ENCODE measurements at places on chromosomes 5 and 9.

GRCh38 chr9:127835991-127836516, 18.4 kb downstream of the ENG start:
- DNase-seq, result no peak

DNA sequence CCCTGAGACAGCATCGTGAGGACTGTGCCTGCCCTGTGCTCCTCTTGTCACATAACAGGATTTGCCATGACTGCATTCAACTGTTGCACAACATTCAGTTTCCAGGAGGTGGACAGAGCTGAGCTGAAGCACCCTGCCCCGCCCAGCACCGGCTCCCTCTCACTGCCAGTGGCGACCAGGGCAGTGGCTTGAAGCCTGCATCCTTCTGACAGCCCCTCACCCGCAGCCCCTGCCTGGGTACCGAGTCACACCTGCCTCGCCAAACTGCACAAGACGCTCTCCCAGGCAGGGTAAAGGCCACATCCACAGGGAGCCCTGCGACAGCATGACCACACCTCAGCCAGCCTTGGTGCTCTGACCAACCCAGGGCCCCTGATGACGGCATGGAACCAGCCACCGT, 59.9 kb upstream of the ZNF354A start:
- no peak for DNase-seq

GRCh38 chr5:171610686-171611085, 174.9 kb upstream of the SMIM23 start:
- no peak for DNase-seq

DNA sequence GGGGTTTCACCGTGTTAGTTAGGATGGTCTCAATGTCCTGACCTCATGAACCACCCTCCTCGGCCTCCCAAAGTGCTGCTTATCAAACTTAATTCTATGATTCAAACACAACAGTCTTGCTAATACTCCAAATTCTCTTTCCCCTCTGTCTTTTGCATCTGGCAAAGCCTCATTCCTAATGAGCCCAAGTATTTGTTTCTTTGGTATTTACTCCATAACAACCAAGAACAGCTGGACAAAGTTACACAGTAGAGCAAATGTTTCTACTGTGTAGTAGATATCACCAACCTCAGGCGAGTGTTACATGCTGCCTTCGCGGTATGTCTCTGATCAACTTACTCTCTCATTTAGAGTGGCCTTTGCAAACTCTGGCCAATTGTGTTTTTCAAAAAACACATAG, 195.8 kb upstream of the KCNN2 start:
- DNase-seq, result no peak

GRCh38 chr5:126988021-126988569, 42.3 kb downstream of the MARCHF3 start:
- DNase-seq, result no peak

GRCh38 chr9:120603591-120603990, 23.6 kb upstream of the CDK5RAP2 start:
- no peak for DNase-seq

DNA sequence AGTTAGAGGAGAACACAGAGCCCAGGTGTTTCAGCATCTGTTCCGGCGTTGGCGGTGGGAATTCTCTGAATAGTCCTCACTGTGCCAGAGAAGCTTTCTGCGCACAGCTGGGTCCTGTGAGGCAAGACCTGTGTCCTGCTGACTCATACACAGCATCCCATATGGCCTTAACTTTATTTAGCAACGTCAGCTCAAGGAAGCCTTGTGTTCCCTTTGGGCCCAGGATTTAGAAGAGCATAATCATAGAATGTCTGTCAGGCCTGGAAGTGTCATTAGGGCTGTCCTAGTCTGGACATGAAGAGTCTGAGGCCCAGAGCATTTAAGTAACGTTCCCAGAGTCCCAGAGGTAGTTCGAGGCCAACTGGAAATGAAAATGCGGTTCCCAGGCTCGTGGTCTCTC, 188.6 kb upstream of the DMRT1 start:
- DNase-seq, result no peak

DNA sequence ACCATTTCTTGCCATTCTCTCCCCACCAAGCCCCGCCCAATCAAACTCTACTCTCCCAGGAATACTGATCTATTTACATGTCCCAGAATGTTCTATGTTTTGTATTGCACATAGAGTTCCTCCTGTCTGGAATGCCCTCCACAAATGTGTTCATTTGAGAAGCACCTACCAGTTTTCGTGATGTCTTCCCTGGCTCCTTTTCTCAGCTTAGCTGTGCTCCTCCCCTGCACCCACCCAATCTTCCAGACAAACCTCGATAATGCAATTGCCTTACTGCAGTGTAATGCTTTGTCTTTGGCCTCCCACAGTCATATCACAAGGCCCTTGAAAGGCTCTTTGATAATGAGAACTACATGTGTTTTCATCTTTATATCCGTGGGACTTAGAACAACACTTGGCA, 214.5 kb upstream of the ANKRD55 start:
- DNase-seq, result no peak

- no peak for DNase-seq
These were observed 126.7 kb downstream of the MVB12B start for GRCh38 chr9:126453156-126453963.

DNA sequence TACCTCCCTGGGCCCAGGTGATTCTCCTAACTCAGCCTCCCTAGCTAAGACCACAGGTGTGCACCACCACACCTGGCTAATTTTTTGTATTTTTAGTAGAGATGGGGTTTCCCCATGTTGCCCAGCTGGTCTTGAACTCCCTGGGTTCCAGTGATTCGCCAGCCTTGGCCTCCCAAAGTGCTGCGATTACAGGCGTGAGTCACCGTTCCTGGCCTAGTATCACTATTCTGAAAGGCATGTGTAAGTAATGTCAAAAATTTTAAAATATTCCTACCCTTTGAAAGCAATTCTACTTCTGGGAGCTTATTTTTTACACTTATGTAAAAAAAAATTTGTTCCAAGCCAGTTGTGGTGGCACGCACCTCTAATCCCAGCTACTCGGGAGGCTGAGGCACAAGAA, 27.1 kb upstream of the TLE1 start:
- DNase-seq, result no peak

- peak; percentile 66 for DNase-seq
These were observed 30.3 kb downstream of the FGF1 start for GRCh38 chr5:142655339-142656267.

DNA sequence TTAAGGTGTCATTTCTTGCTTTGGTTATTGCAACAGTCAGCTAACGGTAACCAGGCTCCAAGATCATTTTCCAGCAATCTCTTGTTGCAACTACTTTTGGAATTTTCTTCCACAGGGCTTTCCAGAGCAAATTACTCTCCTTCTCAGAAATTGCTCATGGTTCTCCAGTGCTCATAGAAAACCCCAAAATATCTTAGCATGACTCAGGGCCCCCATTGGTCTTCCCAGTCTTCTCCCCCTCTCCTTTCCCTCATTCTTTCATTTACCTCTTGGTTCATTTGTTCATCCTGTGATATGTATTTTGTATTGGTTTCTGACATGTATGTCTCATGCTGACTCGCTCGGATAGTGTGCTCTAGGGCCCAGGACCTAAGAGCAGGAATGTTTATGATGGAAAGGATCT, 35.6 kb downstream of the WWC1 start:
- DNase-seq, result no peak

- DNase-seq, result no peak
These were observed 41.5 kb upstream of the ANKH start for GRCh38 chr5:14913096-14913495.

DNA sequence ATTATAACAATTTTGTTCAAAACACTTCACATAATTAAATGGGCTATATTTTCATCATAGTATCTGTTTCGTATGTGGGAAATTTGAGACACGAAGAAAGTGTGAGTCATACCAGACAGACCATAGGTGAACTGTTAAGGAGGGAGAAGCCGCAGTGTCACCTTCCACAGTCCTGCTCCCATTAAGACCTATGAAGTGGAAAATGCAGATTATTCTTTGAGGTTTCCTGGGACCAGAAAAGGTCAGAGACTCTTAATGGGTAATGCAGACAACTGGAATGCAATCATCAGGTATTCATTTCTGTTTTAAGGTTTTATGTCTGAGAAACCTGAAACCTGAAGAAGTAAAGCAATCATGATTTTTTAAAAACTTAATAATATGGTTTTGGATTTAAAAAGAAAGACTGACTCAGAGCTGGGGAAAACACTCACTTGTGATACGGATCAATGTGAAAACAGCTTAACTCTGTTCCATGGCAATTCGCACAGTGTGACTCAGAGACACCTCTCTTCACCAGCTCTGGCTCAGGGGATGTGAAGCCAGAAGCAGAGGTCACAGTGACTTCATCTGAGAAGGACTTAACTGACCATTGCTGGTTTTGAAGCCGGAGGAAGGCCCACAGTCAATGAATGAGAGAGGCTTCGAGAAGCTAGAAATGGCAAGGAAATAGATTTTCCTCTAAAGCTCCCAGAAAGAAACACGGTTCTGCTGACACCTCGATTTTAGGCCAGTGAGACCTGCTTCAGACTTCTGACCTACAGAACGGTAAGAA, 17.2 kb upstream of the GCNT1 start:
- DNase-seq, result no peak

GRCh38 chr9:19600538-19600937, 188.3 kb downstream of the SLC24A2 start:
- no peak for DNase-seq

DNA sequence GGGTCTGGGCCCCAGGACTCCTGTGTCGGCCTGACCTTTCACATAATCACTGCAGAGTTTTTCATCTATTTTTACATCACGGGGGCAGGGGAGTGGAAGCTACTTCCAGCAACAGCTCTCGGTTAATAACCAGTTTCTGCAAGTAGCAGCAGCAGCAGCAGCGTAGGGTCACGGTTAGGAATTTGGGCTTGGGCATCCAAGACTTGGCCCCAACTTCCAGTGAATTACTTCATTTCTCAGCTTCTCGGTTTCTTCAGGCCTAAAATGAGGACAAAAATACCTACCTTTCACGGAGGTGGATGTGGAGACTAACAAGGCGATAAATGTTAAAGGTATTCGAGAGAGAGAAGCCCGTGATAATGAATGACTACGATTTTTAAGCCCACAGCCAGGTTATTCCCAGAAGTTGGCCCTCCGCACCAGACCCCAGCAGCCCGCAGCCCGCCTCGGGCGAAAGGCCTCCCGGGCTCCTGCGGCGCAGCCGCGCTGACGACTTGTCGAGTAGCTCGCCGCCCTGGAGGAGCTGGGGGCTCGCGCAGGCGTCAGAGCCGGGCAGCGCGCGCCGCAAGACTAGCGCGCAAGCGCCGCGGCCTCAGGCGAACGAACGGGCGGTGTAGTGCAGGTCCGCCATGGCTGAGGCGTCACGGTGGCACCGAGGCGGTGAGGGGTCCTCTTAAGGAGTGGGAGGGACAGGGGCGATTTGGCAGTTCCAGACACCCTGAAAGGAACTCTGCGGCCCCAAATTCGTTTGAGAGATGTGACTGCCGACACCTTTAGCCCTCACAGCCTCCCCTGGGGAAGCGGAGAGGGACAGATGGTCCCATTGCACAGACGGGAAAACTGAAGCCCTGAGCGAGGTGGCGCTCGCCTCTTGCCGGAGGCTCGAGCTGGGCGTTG, at the start of gene PKD2L2:
Gene PKD2L2 (plus strand): TSS at position 595 of the 897 bp plus-strand sequence. CDS start 35 bp downstream, at position 630.
- DNase-seq, result peak; percentile 41
